ENCODE measurements at places on chromosomes 4 and X.

DNA sequence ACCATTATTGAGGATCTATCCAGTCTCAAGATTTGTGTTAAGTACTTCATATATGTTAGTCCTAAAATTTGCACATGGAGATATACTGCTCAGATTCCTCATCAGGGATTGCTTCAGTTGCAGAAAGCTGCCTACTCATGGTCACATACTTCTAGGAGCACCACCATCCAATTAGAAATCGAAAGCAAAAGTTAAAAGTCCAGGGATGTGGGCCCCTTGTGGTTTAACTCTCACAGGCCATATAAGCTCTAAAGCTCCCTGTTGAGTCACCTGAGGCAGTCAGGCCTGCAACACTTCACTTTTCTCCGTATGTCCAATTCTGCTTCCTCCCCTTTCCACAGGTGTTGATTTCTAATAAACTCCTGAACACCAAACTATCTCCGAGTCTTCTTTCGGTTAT, 84.2 kb downstream of the CNOT6L start:
- H3K36me3 ChIP-seq: peaks cover 53% of the 10 kb centered on the region
- peak; percentile 25 for DNase-seq
- H3K4me1 ChIP-seq: peaks cover 52% of the 10 kb centered on the region
- H3K4me3 ChIP-seq: peak overlapping the region; percentile 66
- H3K27ac ChIP-seq: peak overlapping the region; percentile 73

- H3K27ac ChIP-seq: peak overlapping the region; percentile 95
- peak overlapping the region; percentile 92 for H3K4me3 ChIP-seq
- peaks cover 38% of the 10 kb centered on the region for H3K4me1 ChIP-seq
- peaks cover 7% of the 10 kb centered on the region for H3K36me3 ChIP-seq
- peak; percentile 65 for DNase-seq
Measured at GRCh38 chr4:110197529-110198042, 829 bp downstream of the ELOVL6 start.

- H3K4me1 ChIP-seq: no peaks in the 10 kb centered on the region
- H3K27ac ChIP-seq: no peak overlapping the region
- no peak for DNase-seq
- no peaks in the 10 kb centered on the region for H3K27me3 ChIP-seq
- no peaks in the 10 kb centered on the region for H3K36me3 ChIP-seq
Measured at GRCh38 chrX:17226736-17227135, 148.3 kb upstream of the NHS start.

- H3K4me3 ChIP-seq: no peak overlapping the region
- no peaks in the 10 kb centered on the region for H3K36me3 ChIP-seq
- no peaks in the 10 kb centered on the region for H3K27me3 ChIP-seq
- no peaks in the 10 kb centered on the region for H3K4me1 ChIP-seq
- DNase-seq: no peak
- no peak overlapping the region for H3K27ac ChIP-seq
Measured at GRCh38 chrX:106897259-106897658, 5.9 kb downstream of the RIPPLY1 start.

DNA sequence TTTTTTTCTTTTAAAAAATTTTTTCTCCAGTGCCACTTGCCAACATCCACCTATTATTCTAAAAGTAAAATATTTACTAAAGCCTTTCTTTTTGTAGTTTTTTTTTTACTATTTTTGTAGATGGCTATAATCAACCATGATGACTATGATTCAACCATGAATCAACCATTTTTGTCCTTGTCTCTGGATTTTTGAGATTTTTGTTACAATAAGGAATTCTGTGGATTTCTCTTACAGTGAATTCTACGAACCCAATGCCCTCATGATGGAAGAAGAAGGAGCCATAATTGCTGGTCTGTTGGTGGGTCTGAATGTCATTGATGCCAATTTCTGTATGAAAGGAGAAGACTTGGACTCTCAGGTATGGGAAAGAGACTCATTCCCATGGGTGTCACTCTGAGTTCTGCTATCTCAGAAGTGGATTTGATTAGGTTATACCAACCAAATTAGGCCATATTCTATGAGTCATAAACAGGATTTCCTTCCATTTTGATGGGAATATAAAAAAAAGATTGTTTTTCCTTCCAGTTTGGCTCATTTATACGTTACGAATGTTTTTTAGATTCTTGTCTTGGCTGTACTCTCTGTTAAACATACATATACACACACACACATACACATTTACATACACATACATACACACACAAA, 46.7 kb downstream of the RUFY3 start:
- no peaks in the 10 kb centered on the region for H3K27me3 ChIP-seq
- DNase-seq: no peak
- H3K27ac ChIP-seq: no peak overlapping the region

GRCh38 chr4:143054971-143055370, 129.7 kb upstream of the USP38 start:
- H3K27me3 ChIP-seq: peaks cover 4% of the 10 kb centered on the region
- no peaks in the 10 kb centered on the region for H3K4me1 ChIP-seq
- no peak for DNase-seq
- H3K4me3 ChIP-seq: no peak overlapping the region
- no peaks in the 10 kb centered on the region for H3K36me3 ChIP-seq

DNA sequence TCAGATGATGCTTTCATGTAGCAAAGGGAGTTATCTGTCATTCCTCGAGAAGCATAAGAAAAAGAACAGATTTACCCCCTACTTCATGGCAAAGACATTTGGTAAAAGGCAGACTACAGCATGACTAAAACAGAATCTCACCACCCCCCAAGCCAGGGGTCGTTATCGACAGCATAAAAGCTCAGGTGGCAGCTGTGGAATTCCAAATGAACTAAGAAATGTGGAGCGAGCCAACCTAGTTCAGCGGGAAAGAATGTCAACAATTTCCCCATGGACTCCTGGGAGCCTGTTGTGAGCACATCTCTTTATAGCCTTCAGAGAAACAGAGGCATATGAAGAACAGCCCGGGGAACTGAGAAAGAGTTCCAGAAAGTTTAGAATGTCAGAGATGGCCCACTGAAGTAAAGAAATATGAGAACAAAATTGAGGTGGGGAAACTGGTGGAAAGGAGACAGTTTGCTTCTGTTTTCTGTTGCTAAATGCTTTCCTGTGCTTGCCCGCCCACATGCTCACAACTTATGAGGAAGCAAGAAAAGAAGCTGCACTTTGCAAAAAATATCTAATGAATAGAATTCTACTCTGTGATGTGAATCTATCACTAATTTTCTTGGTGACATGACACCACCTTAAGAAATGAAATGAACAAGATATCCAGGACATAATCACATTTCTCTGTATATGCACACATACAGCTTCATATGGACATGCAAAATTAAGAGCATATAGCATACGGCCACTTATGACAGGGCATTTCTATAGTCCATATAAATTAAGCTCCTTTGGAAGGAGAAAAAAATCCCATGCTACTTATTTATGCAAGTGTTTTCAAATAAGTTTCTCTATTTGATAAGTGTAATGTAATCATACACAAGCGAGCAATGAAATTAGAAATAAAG, 135.3 kb upstream of the MID1 start:
- no peak overlapping the region for H3K27ac ChIP-seq
- DNase-seq: no peak
- no peaks in the 10 kb centered on the region for H3K27me3 ChIP-seq
- no peak overlapping the region for H3K4me3 ChIP-seq
- no peaks in the 10 kb centered on the region for H3K4me1 ChIP-seq
- no peaks in the 10 kb centered on the region for H3K36me3 ChIP-seq

- H3K27ac ChIP-seq: no peak overlapping the region
- H3K36me3 ChIP-seq: no peaks in the 10 kb centered on the region
- no peaks in the 10 kb centered on the region for H3K27me3 ChIP-seq
- H3K4me1 ChIP-seq: no peaks in the 10 kb centered on the region
Measured at GRCh38 chrX:40392599-40392998, 188.2 kb upstream of the ATP6AP2 start.

GRCh38 chr4:146191766-146192458, 16.4 kb downstream of the LSM6 start:
- DNase-seq: no peak
- no peak overlapping the region for H3K27ac ChIP-seq
- no peaks in the 10 kb centered on the region for H3K27me3 ChIP-seq
- no peak overlapping the region for H3K4me3 ChIP-seq
- peaks cover 41% of the 10 kb centered on the region for H3K36me3 ChIP-seq

Measured in activated naive CD8-positive, alpha-beta T cell treated with anti-CD3 and anti-CD28 coated beads, Interleukin-2, amount 50 U/mL, for 24 hours (primary cell).